ENCODE measurements at places on chromosomes 4 and X. TPM values are rescaled to one million over a fixed set of nuclear protein-coding genes. Genes with fewer than 3 reads are reported as not detected.

The TMPRSS11A gene
- not detected for total RNA-seq

The MAGEA4 gene
- not detected for total RNA-seq

The LRIT3 gene
- under 0.01 TPM for total RNA-seq

The CACNA1F gene
- total RNA-seq, result not detected

The SUPT20HL1 gene
- not detected for total RNA-seq

The MSMO1 gene
- total RNA-seq, result 264 TPM

The MAGEA1 gene
- not detected for total RNA-seq

The DACH2 gene
- total RNA-seq, result 0.14 TPM

The FAM120C gene
- 8.9 TPM for total RNA-seq

The CHRNA9 gene
- total RNA-seq, result 1.1 TPM

The MAGEC3 gene
- not detected for total RNA-seq

The PDCL2 gene
- total RNA-seq, result not detected

The SLC26A1 gene
- total RNA-seq, result 0.22 TPM

The FAM47E gene
- not detected for total RNA-seq

The VGLL1 gene
- total RNA-seq, result not detected

The AKAP4 gene
- total RNA-seq, result not detected

The CFAP47 gene
- not detected for total RNA-seq

The POU4F2 gene
- not detected for total RNA-seq

The FAAH2 gene
- total RNA-seq, result 0.14 TPM

The ABCE1 gene
- 73.7 TPM for total RNA-seq

The CYTL1 gene
- not detected for total RNA-seq

The TRIM75 gene
- total RNA-seq, result under 0.01 TPM

The GNRHR gene
- not detected for total RNA-seq

The POLN gene
- total RNA-seq, result 1.1 TPM

The TLL1 gene
- total RNA-seq, result 0.22 TPM

The FOXO4 gene
- 5.3 TPM for total RNA-seq

The ABCG2 gene
- 17.8 TPM for total RNA-seq

The CWH43 gene
- total RNA-seq, result not detected

The BEND2 gene
- not detected for total RNA-seq

The MGARP gene
- total RNA-seq, result 3.3 TPM

The SLC10A4 gene
- not detected for total RNA-seq

The TMPRSS11D gene
- total RNA-seq, result not detected

The F8 gene
- total RNA-seq, result 1.5 TPM

The JCHAIN gene
- total RNA-seq, result 2.6 TPM

The MAGEC2 gene
- total RNA-seq, result not detected

The ATP1B4 gene
- not detected for total RNA-seq

The XK gene
- total RNA-seq, result not detected

The SYTL5 gene
- total RNA-seq, result 1.5 TPM

The CSN1S1 gene
- total RNA-seq, result not detected

The FAM241A gene
- total RNA-seq, result 0.88 TPM

The YY2 gene
- total RNA-seq, result 2.1 TPM

The XAGE2 gene
- total RNA-seq, result not detected

The PPARGC1A gene
- total RNA-seq, result under 0.01 TPM

The HSFX2 gene
- 0.14 TPM for total RNA-seq

The MTTP gene
- not detected for total RNA-seq

The RADX gene
- not detected for total RNA-seq

The SORBS2 gene
- total RNA-seq, result 7.3 TPM

The XPNPEP2 gene
- total RNA-seq, result not detected

All from placental pericyte (primary cell).